Activated T-cell treated with anti-CD3 and anti-CD28 coated beads, Interleukin-2, amount 50 U/mL, for 72 hours (primary cell): ENCODE measurements at places on chromosomes 3 and 15. TPM values are rescaled to one million over a fixed set of nuclear protein-coding genes. Genes with fewer than 3 reads are reported as not detected.

KLF15 gene
- total RNA-seq = 0.44 TPM

- no peak for DNase-seq
- peak overlapping the region; percentile 79 for H3K4me3 ChIP-seq
- no peaks in the 10 kb centered on the region for H3K27me3 ChIP-seq
- H3K4me1 ChIP-seq = peaks cover 31% of the 10 kb centered on the region
- no peaks in the 10 kb centered on the region for H3K36me3 ChIP-seq
- no peak overlapping the region for H3K27ac ChIP-seq
Observed at GRCh38 chr15:99451484-99451883, 114.3 kb upstream of the MEF2A start.

GRM2 gene
- total RNA-seq = 2.0 TPM

- H3K27me3 ChIP-seq = no peaks in the 10 kb centered on the region
- no peak for DNase-seq
- H3K4me1 ChIP-seq = peaks cover 40% of the 10 kb centered on the region
- H3K36me3 ChIP-seq = no peaks in the 10 kb centered on the region
Observed at GRCh38 chr3:23254282-23254681, 51.2 kb downstream of the UBE2E2 start.

GRCh38 chr15:65981837-65982626, 112.7 kb downstream of the RAB11A start:
- H3K36me3 ChIP-seq = no peaks in the 10 kb centered on the region
- H3K4me3 ChIP-seq = peak overlapping the region; percentile 78
- peaks cover 20% of the 10 kb centered on the region for H3K27me3 ChIP-seq
- H3K4me1 ChIP-seq = peaks cover 4% of the 10 kb centered on the region
- DNase-seq = peak; percentile 55

SOX2 gene
- 0.16 TPM for total RNA-seq

GRCh38 chr3:21062831-21063294, 688.1 kb downstream of the ZNF385D start:
- no peak overlapping the region for H3K4me3 ChIP-seq
- H3K27ac ChIP-seq = no peak overlapping the region
- no peaks in the 10 kb centered on the region for H3K36me3 ChIP-seq
- DNase-seq = no peak
- H3K4me1 ChIP-seq = no peaks in the 10 kb centered on the region

DNA sequence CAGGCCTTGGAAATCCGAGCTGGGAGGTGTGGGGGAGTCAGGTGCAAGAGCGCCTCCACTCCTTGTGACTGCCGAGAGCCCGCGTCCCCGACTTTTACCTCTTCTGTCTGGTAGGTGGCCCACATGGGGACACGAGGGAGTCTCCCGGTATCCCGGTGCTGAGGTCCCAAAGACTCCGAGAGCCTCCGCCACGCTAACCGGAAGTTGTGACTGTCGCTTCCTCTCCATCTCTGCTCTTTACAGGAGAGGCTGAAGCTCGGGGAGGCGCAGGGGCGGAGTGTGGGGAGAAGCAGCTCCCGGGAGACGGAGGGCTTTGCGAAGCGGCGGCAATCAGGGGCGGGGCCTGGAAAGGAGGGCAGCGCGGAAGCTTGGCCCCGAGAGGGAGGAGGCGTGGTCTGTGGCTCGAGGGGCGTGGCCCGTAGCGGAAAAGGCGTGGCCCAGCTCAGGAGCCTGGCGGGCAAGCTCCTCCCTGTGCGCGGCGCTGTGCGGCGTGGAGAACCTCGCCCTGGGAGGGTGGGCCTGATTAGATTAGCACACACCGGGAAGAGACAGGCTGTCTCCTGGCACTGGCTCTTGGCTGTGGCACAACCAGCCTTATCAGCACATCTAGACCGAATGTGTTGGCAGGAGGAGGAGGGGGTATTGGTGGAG, 143.9 kb downstream of the GABRB3 start:
- H3K4me3 ChIP-seq = no peak overlapping the region
- peaks cover 3% of the 10 kb centered on the region for H3K36me3 ChIP-seq
- H3K27ac ChIP-seq = no peak overlapping the region
- no peaks in the 10 kb centered on the region for H3K27me3 ChIP-seq
- no peaks in the 10 kb centered on the region for H3K4me1 ChIP-seq
- DNase-seq = peak; percentile 1
